Left lobe of liver (tissue), 2 donors: ENCODE measurements at places on chromosomes 3 and 15. TPM values are rescaled to one million over a fixed set of nuclear protein-coding genes. Genes with fewer than 3 reads are reported as not detected.

Gene FBXO40
- 0.03 TPM for total RNA-seq

Gene PDZRN3
- 1.3 TPM for total RNA-seq

Gene RNF111
- total RNA-seq, result 15.5 TPM

Gene MUC4
- total RNA-seq, result 0.08 TPM

Gene HESX1
- 0.75 TPM for total RNA-seq

Gene SPINK8
- not detected for total RNA-seq

Gene MAGEL2
- not detected for total RNA-seq

Gene RGMA
- 0.33 TPM for total RNA-seq

Gene LEO1
- total RNA-seq, result 10.1 TPM

Gene ACAD11
- total RNA-seq, result 104 TPM

Gene SLC24A5
- total RNA-seq, result not detected

Gene ZDHHC19
- total RNA-seq, result 1.3 TPM

Gene LARP6
- 1.9 TPM for total RNA-seq

Gene ACKR2
- total RNA-seq, result 17.6 TPM

Gene SNTN
- total RNA-seq, result not detected

Gene SAMMSON
- total RNA-seq, result not detected

Gene INKA1
- 0.63 TPM for total RNA-seq

Gene SH2D7
- not detected for total RNA-seq

Gene POLQ
- 0.23 TPM for total RNA-seq

Gene P2RY13
- total RNA-seq, result 1.3 TPM

Gene GOLGA8J
- 0.10 TPM for total RNA-seq

Gene FES
- 39.4 TPM for total RNA-seq

Gene PARP14
- 37.5 TPM for total RNA-seq

Gene EEF1AKMT4
- 7.0 TPM for total RNA-seq

Gene ZFYVE19
- total RNA-seq, result 19.9 TPM

Gene LRRN1
- 0.28 TPM for total RNA-seq

Gene FOXB1
- total RNA-seq, result not detected

Gene TMEM207
- not detected for total RNA-seq

Gene SPTBN5
- 3.5 TPM for total RNA-seq

Gene RASA2
- 3.7 TPM for total RNA-seq

Gene CFAP100
- not detected for total RNA-seq

Gene XCR1
- total RNA-seq, result not detected

Gene APOD
- 0.25 TPM for total RNA-seq

Gene UACA
- total RNA-seq, result 13.7 TPM

Gene STRC
- total RNA-seq, result 0.53 TPM

Gene INTS14
- total RNA-seq, result 14.3 TPM

Gene IL12A
- not detected for total RNA-seq

Gene PRTG
- total RNA-seq, result 0.23 TPM

Gene CATSPER2
- 1.8 TPM for total RNA-seq

Gene CAND2
- 7.2 TPM for total RNA-seq

Gene JMJD7
- 8.9 TPM for total RNA-seq

Gene FGF12
- total RNA-seq, result 0.63 TPM

Gene GOLGA8G
- not detected for total RNA-seq

Gene TTLL13
- 0.15 TPM for total RNA-seq

Gene NANOGP8
- total RNA-seq, result 0.45 TPM
